ENCODE measurements at places on chromosomes 7 and 10.

DNA sequence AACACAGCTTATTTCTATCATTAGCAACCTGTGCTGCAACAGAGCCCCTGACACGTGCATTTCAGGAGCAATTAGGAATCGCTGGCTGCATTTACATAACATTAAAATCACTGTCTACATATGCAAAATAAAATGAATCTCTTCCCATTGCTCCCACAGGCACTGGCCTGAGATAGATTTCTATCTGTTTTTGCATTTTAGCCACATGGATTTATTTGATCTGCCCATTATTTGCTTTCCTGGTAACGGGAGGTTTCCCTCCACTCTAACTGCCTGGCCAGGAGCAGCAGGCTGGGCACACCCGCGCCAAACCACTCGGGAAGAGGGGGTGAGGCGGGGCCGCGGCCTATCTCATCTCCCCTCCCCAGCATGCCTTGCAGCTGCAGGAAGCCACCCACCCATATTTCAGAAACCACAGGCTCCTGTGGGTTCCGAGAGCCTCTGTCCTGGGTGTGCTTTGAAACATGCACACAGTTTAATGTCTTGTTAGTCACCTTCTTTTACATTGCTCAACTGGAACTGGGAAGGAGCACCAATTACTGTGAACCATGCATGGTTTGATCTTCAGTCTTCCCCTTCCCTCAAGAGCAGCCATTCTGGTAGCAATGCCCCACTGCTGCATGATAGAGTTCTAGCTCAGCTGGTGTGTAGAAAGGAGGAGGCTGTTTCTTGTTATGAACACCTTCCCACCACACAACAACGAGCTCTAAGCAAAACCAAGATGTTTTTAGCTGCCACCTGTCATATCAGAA, 37.7 kb upstream of the IKZF1 start:
- no peak for DNase-seq

DNA sequence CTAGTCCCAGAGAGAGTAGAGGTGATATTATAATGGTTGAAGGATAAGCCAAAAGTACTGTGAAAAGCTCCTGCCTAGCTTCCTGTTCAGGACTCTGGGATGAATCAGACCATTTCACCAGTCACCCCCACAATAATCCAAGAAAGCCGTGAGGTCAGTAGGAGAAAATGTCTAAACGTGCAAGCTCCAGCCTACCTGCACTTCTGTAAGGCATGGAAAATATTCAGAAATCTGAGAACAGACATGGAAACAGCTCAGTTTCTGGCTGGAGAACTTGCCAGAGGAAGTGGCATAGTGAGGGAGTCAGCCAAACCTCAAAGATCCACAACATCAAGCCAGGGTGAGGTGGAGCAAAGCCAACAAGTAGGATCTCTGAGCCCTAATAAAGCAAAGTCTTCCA, 58.2 kb downstream of the ELAPOR2 start:
- DNase-seq: no peak

DNA sequence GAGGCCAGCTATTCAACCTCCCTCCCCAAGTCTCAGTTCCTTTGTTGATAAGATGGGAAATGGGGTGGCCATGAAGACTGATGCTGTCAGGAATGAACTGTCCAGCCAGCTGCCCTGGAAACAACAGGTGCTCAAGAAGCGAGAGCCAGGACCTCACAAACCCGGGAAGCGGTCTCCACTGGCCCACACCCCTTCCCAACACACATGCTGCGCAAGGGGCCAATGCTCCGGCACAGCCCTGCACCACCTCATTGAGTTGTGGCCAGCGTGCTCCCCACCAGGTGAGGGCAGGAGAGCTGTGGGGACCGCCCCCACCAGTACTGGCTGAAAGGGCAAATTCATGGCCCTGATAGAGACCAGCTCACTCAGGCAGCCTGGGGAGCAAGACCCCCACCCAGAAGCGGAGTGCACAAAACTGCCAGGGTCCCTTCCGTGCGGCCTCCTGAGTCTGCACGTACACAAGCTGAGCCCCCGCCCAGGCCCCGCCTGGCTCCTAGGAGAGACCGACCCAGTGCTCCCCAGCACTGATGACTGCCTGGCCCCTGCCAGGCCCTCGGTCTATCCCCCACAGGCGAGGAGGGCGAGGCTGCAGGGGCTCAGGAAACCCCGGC, 216.6 kb downstream of the MAD1L1 start:
- no peak for DNase-seq

DNA sequence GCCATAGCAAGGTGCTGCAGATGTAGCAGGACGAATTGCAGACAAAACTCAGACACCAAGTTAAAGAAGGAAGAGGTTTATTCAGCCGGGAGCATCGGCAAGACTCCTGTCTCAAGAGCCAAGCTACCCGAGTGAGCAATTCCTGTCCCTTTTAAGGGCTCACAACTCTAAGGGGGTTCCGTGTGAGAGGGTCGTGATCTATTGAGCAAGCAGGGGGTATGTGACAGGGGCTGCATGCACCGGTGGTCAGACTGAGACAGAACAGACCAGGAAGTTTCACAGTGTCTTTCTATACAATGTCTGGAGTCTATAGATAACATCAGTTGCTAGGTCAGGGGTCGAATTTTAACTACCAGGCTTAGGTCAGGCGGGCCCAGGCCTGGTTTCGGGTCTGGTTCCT, 222.0 kb upstream of the C7orf33 start:
- no peak for DNase-seq

DNA sequence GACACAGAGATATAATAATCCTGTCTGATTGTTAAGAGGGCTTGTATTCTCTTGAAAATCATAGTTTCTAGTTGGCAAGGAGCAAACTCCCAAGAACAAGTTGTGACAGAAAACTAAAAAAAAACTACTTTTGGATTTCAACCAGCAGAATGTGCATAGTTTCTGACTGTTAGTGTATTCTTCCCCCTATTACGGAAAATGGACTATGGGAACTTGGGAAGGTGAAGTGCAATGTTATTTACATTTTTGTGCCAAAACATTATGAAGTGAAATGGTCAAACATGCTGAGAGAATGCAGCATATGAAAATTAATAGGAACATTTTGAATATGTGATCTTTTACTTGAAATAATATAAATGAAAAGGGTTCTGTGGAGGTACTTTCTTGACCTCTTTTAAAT, 660.8 kb downstream of the SUGCT start:
- DNase-seq: no peak

GRCh38 chr7:85587785-85588184, 400.9 kb upstream of the SEMA3D start:
- no peak for DNase-seq

DNA sequence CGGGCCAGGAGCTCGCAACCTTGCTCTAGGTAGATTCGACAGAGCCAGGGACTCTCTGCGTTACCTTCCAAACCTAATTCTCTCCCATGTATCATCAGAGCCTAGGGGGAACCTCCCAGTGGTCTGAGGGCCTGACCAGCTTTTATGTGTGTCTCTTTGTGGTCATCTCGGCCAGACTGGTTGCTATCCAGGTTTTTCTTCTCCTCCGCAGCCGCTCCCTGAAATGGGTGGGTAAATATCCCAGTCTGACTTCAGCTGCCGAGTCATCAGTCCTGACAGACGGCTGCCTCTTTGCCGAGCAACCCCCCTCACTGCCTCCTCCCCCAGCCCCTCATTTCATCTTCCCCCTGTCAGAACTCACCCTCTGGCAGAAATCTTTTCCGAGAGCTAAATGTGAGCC, 578.1 kb downstream of the LRMDA start:
- no peak for DNase-seq

DNA sequence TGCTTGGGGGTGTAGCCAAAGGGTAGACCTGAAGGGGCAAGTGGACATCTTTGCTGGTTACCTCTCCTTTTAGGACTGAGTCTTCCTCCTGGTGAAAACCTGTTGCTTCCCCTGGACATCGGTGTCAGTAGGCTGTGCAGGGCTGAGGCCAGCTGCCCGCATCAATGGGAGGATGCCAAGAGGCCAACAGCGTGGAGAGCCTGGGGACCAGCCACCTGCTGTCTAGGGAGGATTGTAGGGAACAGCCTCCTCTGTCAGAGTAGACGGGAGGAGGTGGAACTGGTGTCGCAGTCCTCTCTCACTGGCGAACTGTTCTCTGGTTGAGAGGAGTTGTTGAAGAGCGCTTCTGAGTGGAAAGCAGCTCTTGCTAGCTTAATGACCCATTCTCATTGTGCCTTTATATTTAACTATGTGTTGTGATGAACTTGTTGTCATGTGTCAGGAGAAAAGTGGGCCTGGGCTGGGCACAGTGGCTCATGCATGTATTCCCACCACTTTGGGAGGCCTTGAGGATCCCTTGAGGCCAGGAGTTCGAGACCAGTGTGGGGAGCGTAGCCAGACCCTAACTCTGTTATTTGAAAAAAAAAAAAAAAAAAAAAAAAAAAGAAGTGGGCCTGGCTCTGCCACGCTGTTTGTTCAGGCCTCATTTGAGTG, 1.8 kb downstream of the SUFU start:
- no peak for DNase-seq

GRCh38 chr7:139948167-139948566, 114.6 kb downstream of the PARP12 start:
- DNase-seq: no peak

- DNase-seq: no peak
Measured at GRCh38 chr10:15796762-15797161, 63.5 kb downstream of the MINDY3 start.

- no peak for DNase-seq
Measured at GRCh38 chr10:125200396-125200795, 40.0 kb upstream of the CTBP2 start.

DNA sequence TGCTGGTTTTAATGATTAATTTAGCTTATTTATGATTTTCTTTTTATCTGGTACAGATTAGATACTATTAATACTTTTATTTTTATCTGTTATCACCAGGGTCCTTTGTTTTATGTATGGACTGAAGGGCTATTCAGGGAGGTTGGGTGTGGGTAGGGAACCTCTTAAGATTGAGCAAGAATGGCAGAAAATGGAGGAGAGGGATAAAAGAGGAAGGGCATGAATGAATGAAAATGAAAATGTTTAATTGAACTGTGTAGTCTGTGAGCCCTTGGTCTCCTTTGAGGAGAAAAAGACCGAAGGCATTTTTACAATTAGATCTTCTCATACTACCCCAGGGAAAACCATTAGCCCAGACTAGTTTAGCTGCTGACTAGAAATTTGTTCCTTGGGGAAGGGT, 93.1 kb downstream of the CDK14 start:
- DNase-seq: no peak

DNA sequence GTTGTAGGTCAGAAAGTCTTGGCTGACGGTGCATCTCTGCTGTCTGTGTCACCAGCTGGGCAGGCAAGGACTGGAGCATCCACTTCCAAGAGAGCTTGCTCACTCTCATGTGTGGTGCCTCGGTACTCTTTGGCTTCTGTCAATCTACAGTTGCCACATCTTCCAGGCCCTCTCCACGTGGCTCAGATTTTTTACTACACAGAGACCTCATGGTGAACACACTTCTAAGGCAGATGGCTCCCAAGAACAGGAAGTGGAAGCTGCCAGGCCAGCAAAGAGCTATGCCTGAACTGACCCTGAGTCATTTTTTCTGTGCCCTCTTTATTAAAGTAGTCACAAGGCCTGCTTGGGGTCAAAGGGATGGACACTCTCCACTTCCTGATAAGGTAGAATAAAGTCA, 351.5 kb upstream of the AUTS2 start:
- no peak for DNase-seq

DNA sequence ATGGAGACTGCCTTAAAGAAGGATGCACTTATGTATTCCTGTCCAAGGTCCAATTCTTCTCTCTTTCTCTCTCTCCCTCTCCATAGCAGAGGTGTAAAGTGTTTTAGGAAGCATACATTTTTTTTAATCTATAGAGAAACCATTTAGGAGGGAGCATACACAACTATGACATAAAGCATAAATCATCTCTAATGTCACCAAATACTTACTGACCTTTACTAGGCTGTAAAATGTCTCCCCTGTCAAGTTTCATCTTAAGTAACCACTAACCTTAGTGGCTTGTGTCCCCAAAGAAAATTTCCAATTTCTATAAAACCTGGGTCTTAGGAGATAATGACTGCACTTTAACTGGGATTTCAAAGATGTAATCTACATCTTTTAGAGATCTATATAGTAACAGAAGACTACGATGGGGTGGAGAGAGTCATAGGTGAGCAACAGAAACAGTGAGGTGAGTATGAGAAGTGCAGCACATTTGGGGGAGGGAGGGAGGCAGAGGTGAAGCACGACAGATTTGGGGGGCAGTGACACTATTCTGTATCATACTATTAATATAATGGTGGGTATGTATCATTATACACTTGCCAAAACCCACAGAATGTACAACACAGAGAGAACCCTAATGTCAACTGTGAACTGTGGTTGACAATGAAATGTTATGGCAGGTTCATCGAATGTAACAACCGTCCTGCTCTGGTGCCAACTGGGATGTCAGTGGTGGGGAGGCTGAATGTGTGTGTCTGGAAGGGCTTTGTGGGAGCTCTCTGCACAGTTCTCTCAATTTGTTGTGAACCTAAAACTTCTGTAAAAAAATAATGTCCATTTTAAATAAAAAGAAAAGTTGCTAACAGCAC, 79.5 kb downstream of the PIP4K2A start:
- DNase-seq: no peak

GRCh38 chr7:108427766-108428165, 28.5 kb downstream of the NRCAM start:
- no peak for DNase-seq

- peak; percentile 62 for DNase-seq
Measured at GRCh38 chr7:123154231-123154860, 45.4 kb downstream of the SLC13A1 start.

DNA sequence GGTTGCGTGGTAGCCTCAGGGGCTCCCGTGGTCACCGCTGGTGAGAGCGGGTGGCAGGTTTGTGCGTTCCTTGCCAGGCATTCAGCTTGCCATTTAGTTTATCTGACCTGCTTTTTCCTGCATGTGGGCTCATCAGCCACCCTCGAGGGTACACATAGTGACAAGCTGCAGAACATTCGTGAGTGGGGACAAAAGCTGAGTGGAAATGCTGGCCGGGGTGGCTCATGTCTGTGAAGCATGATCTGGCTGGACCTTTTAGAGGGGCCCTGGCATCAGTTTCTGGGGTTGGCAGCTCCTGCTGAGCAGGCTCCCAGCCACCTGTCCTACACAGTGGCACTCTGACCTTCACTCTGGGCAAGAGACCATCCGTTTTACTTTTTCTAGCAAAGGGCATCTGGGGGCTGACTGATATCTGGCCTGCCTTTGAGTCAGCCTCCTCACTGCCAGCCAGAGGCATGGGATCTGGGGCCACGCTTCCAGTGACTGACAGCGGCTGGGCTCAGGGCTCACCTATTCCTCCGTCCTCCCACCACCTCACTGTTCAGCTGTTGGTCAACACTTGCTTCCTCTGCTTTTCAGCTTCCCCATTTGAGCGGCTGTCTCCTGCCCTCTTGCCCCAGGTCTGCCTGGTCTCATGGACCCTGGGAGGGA, 75.0 kb downstream of the LANCL2 start:
- no peak for DNase-seq

- DNase-seq: peak; percentile 32
Measured at GRCh38 chr7:74083928-74084721, 521 bp downstream of the LIMK1 start.

- no peak for DNase-seq
Measured at GRCh38 chr7:99617192-99617781, 541 bp downstream of the ZSCAN25 start.

GRCh38 chr7:68524126-68524525, 1074.1 kb upstream of the AUTS2 start:
- DNase-seq: no peak
